ENCODE measurements at places on chromosomes 12 and 14.

DNA sequence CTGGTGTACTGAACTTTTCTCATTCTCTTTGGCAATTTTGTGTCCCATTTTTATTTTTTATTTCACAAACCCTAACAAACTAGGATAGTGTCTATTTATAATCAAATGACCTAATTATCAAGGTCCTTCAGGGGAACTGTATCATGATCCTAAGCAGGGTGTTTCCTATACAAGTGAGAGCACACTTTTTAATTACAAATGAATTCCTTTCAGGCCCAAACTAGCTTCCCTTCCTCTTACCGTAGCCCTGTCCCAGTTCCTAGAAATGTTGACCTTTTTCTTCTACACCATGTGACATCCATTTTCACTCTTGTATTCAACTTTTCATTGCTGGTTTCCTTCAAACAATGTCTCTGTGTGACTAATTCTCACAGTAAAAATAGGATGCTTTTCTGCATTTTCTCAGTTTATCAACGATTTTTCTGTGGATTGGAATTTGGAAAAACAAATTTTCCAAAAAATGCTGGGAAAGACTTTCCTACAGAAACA lies 411.4 kb downstream of the CCDC91 start:
- no peak for DNase-seq

GRCh38 chr12:50061171-50061570 lies 3.8 kb downstream of the ASIC1 start:
- no peak for DNase-seq

DNA sequence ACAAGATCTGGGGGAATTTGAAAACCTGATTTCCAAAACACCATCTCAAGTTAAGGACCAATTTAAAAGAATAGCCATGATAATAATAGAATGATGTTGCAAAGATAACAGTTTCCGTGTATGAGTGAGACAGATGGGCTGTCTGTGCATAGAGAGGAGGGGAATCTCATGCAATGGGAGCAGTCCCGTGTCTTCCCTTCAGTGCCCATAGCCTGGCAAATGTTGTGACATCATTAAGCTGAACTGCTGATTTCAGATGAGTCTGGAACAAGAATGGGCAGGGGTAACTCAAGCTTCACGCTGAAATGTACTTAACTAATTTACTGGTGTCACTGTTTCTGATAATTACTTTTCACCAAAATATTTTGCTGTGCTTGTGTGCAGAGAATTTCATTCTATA lies 454.0 kb downstream of the FOXG1 start:
- no peak for DNase-seq

GRCh38 chr14:104750056-104750752 lies 2.7 kb upstream of the SIVA1 start:
- peak; percentile 17 for DNase-seq

DNA sequence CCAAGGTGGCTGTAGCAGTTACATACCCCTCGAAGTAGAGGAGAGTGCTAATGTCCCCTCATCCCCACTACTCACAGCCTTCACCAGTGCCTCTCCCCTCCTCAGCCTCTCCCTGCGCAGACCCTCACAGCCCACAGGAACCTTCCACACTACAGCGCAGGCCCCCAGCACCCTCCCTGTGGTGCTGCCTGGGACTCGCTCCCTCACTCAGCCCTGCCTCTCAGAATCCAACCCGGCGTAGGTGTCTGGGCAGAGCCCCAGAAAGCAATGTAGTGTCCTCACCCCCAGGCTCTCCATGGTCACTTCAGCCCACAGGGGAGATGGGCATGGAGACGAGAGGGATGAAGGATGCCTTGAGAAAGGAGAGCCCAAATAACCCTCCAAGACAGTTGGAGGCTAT lies 10.9 kb upstream of the ZNF740 start:
- DNase-seq = no peak
